ENCODE measurements at places on chromosomes 13 and 19. TPM values are rescaled to one million over a fixed set of nuclear protein-coding genes. Genes with fewer than 3 reads are reported as not detected.

ZNF417 gene
- 5.8 TPM for total RNA-seq

SIAH3 gene
- total RNA-seq, result not detected

TEX101 gene
- total RNA-seq, result not detected

KIR3DL2 gene
- 0.06 TPM for total RNA-seq

IGLON5 gene
- not detected for total RNA-seq

ZNF560 gene
- total RNA-seq, result not detected

SPIB gene
- 0.32 TPM for total RNA-seq

ZNF415 gene
- total RNA-seq, result not detected

ELAVL3 gene
- 0.24 TPM for total RNA-seq

BST2 gene
- not detected for total RNA-seq

PDE4C gene
- 0.20 TPM for total RNA-seq

VSIG10L gene
- 14.8 TPM for total RNA-seq

ZNF585A gene
- total RNA-seq, result 5.9 TPM

LILRB5 gene
- 0.05 TPM for total RNA-seq

ZNF426 gene
- 0.99 TPM for total RNA-seq

CD37 gene
- not detected for total RNA-seq

MAP1S gene
- 32.3 TPM for total RNA-seq

All from A549 treated with Hydrocortisone at 1 μM for 4 hours (cell line).